ENCODE measurements at places on chromosomes 7 and 10. TPM values are rescaled to one million over a fixed set of nuclear protein-coding genes. Genes with fewer than 3 reads are reported as not detected.

GRCh38 chr7:231030-231857 lies 38.9 kb downstream of the FAM20C start:
- no peak for DNase-seq
- no peaks in the 10 kb centered on the region for H3K36me3 ChIP-seq
- no peak overlapping the region for H3K27ac ChIP-seq
- no peaks in the 10 kb centered on the region for H3K4me1 ChIP-seq
- no peak overlapping the region for H3K4me3 ChIP-seq

DNA sequence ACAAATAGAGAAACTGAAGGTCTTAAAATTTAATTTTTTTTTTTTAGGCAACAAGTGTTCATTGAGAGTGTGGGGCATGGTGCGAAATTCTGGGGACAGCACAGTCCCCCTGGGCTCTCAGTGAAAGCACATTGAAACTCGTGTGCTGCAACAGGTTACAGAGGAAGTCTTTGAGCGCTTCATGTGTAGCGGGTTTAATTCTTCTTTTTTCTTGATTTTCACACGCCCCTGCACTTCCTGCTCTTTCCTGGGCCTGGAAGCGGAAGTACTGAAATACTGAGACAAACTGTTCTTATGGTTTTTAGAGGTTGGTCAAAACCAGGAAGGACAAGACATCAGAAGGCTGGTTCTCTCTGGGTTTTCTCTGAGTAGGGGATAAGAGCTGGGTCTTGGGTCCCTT lies 203.5 kb downstream of the PTEN start:
- H3K4me3 ChIP-seq: no peak overlapping the region
- no peaks in the 10 kb centered on the region for H3K27me3 ChIP-seq
- peak; percentile 69 for DNase-seq

- no peaks in the 10 kb centered on the region for H3K4me1 ChIP-seq
- no peak overlapping the region for H3K27ac ChIP-seq
- no peak for DNase-seq
- H3K4me3 ChIP-seq: no peak overlapping the region
- no peaks in the 10 kb centered on the region for H3K36me3 ChIP-seq
Measured at GRCh38 chr10:43959364-43960134, 310.9 kb upstream of the ZNF32 start.

COBL gene
- total RNA-seq: not detected
